SK-MEL-5 (cell line): ENCODE measurements at places on chromosomes 5 and 9.

GRCh38 chr5:174424219-174425053 is 299.9 kb upstream of the MSX2 start:
- no peak for DNase-seq

DNA sequence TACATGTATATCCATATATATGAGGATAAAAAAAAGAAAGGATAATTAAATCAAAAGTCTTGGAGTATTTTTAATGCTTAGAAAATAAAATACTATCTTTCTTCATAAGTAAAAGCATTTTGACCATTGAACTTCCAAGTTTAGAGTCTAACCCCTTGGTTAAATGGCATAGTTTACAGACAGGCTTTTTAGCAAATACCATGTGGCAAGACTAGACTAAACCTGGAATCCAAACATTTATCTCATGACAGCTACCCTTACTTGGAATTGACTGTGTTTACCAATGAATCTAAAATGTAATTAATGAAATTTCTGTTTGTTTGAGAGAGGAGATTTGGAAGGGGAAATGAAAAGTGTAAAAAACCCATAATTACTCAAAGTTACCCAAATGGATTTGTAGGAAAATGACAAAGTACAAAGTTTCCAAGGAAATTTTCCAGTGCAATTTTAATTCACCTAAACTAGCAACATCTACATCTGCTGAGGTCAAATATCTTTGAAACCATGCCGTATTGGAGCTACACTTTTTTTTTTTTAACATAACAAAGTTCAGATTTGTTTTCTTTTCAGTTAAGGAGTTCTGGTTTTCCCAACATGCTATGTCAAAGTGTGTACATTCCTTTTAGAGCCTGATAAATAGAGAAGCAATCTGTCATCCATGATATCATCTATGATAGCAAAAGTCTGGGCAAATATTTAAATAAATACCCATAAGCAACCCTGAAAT is 272.1 kb upstream of the DAB2 start:
- no peak for DNase-seq

DNA sequence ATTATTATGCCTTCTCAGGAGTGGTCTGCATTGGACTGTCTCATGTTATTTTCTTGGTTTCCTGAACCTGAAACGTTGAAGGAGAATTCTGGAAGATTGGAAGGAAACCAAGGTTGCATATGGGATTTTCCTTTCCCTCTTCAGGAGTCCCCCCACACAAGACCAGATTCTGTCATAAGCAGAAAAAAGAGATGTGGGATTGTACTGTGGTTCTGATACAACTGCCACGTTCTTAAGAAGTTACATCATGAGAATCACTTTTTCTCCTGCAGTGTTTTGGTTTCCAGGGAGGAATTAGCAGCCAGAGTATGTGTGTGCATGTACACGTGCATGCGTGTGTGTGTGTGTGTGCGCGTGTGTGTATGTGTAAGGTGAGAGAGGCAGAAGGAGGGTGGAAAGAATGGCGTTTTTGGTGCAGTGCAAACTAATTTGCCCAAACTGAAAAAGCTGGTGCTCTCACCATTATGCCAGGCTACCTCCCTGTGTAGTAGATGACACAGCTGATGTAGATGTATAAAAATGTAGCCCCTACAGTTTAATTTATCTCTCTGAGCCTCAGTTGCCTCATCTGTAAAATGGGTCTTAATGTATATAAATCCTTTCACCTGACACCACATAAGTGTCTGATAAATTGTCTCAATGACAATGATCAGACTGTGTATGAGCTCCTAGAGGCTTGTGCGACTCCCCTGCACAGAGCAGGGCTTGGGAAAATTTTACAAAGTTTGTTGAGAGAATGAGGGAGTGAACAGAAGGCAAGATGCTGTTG is 38.6 kb downstream of the RALGPS1 start:
- DNase-seq = no peak

DNA sequence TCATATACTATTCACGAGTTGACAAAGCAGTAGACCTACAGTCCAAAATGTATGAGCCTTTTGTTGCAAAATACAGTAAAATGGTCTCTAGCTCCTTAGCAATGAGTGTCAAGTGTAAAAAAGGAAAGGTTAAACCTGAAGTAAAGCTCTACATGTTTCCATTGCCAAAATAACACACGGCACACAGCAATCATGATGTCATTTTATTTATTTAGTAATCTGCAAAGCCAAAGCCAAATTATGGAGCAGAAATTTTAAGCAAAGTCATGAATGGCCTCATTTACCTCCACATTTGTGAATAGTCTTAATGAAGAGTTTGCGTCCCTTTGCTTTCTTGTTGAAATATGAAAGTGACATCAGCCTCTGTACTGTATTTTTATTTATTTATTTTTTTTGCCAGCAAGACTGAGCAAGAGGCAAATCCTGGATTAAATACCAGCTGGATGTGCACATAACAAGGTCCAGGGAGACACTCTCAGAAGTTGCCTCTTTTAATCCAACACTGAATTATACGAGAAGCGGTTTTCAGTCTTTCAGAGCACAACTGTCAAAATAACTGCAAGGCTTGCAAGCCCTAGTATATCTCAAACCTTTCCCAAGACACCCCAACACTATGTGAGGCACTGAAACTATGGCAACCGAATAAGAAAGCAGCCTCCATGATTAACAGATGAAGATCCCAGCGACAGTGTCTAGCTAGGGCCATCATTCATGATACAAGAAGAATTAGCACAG is 9.7 kb downstream of the SEMA6A start:
- no peak for DNase-seq

DNA sequence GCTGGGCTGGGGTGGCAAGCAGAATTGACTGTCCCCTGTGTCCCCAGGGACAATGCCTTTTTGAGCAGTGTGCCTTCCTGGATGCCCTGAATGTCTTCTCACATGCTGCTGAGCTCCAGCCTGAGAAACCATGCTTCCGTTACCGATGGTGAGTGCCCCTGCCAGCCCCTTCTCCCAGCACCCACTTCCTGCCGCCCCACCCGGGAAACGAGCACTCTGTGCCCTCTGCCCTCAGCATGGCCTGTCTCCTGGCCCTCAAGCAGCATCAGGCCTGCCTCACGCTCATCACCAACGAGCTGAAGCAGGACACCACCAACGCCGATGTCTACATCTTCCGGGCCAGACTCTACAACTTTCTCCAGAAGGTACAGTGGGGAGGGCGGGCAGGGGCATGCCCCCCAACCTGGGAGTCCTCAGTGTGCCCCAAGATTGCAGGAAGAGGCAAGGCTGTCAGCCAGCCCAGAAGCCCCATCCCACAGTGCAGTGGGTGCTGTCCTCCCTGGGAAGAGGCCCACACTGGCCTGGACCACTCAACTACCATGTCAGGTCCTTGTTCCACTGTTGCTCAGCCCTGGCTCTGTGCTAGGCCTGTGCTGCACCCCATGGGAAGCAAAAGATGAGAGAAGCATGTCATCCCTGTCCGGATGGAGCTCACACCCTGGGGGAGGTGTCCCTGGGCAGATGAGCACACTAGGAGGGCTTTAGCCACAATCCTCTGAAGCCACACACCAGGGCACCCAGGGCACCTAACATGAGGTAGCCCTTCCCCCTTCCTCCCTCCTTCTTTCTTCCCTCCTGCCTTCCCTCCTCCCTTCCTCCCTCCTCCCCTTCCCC is 4.4 kb downstream of the TTC16 start:
- DNase-seq = no peak
